ENCODE measurements at places on chromosomes 1 and 21.

DNA sequence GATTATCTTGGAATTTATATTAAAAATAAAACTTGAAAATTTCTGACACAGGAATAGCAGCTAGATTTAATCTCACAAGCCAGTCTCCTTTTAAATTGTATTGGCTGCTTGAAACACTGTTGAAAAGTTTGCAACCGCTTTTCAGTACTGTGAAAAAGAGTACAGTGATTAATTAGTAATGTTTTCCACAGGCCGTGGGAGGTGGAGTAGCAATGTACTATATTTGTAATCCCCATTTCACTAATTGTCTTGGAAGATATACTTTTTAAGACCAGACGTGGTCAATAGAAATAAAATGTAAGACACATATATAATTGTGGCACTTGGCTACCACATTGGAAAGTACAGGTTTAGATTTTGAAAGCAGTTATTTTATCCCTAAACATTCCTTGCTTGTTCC, 40.8 kb upstream of the MYOCOS start:
- DNase-seq = no peak

DNA sequence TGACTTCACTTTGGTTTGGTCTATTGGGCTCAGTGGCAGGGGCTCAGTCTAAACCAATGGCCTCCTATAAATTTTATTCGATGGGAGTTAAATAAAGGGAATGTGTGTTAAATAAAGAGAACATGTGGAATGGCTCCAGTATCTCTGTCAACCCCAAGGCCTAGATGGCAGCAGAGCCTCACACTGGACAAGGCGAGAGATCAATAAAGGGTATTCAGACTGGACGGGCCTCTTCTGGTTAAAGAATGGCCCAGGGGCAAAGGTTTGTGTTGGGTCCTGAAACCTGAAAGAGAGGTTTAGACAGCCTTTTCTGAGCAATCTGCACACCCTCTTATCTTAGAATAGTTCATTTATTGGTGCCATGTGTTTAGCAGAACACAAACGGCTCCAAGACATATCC, 34.7 kb downstream of the SH3BP5L start:
- DNase-seq = no peak

GRCh38 chr1:86823821-86824500, 90.0 kb downstream of the SELENOF start:
- no peak for DNase-seq

DNA sequence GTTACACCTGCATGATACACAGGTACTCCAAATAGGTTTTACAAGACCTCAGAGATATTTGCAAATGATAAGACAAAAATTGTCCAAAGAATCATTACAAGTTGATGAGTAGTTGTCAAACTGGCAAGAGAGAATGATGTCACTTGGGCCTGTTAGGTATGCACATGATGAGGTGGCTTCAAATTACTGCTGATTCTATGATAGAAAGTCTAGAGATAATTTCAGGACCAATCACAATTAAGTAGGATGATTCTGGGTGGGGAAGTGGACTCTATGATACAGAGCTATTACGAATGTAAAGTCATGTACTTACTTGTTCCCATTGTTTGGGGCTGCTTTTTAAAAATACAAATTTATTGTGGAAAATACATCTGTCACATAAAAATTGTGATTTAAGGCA, 5.2 kb upstream of the SPRR1B start:
- DNase-seq = no peak

DNA sequence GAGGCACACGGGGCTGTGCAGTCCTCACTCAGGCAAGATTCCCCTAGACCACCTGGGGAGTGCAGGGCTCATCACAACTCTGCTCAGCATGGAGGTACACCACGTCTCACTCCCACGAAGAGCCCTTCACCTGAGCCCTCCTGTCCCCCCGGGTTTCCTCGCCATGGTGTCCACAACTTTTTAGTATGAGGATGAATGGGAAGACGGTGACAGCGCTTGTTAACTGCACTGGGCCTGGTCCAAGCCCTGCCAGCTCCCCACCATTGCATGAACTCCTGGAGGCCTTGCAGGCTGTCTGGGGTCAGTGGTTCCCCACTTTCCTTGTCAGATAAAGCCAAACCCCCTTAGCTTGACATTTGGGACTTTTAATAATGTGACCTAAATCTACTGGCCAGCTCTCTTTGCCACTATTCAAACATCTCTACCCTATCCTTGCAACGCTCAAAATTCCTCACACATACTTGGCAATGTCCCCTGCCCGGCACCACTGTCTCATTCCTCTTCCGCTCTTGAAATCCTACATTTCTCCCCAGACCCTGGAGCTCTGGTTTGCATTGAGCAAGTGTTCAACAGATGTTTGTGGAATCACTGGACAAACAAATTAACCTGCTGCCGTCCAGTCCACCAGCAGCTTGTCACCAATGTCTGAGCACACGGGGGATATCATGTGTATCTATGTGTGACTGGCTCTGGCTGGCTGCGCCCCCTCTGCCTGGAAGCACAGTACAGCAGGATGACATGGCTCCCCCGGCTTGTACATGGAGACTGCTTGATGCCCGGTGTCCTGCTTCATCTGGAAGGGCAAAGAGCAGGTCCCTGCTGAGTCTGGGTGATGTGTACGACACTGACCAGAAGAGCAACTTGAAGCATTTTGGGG, 11.2 kb downstream of the TMEM9 start:
- no peak for DNase-seq

DNA sequence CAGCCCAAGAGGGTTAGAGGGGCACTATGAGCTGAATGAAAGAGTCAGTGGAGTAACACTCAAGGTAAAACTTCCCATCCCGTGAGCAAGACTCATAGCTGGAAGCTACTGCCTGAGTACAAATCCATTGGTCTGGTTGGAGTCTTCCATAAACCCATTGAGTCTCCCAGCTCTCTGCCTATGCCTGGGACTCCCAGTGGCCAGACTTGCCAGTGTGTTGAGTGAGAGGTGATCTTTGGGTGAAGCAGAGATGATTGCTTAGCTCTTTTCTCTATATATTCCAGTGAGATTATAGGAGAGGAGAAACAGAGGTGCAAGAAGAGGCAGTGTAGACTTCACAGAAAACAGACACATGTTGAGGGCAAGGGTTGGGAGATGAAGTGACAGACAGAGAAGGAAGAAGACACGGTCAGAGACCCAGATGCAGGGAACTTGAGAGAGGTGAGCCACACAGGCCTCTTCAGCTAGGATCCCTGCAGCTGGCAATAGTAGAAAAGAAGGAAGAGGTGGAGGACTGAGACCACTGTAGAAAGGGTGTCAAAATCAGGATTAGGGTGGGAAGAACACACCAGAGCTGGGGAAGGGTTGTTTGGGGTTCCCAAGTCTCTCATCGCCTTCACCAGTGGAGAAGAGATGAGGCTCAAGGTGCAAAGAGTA, 3.7 kb downstream of the FOXD2 start:
- no peak for DNase-seq

DNA sequence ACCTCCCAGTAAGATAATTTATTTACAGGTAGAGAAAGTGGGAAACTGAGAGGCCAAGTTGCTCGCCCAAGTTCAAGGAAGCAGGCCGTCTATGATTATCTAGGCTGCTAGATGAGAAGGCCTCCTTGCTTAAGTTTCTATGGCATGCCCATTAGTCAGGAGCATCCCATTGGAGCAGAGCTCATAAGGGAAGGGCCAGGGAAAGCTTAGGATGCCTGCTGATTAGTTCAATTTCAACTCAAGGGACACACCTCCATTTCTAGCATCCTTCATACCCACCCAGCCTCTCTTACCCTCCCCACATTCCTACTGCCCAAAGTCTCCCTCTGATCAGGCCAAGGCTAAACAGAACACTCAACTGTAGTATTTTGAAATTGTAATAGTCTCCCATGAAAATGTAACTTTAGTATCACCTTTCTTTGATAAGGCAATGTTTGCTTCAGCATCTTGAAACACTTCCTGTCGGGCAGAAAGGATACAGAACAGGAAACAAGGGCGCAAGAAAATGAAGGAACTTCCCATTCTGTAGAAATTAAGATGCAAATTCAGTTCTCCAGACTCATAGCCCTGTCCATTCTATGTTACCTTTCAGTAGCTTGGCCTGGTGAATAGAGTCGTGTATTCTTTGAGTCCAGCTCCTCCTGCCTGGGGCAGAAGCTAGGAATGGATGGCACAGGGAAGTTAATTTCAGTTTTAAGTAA, 46.3 kb upstream of the TARBP1 start:
- DNase-seq = no peak

DNA sequence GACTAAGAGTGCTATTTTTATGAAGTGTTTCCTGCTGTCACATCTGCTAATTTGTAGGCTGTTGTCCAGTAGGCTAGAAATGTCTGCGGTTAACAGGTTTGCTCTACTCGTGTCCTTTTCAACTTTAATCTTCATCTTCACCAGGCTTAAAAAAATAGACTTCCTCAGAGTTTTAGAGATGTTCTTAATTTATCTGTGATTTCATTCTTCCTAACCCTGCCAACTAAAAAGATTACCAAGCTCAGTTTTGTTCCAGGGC, 66.8 kb downstream of the SASS6 start:
- DNase-seq = no peak

GRCh38 chr1:202685641-202686040, 24.6 kb downstream of the SYT2 start:
- DNase-seq = no peak

DNA sequence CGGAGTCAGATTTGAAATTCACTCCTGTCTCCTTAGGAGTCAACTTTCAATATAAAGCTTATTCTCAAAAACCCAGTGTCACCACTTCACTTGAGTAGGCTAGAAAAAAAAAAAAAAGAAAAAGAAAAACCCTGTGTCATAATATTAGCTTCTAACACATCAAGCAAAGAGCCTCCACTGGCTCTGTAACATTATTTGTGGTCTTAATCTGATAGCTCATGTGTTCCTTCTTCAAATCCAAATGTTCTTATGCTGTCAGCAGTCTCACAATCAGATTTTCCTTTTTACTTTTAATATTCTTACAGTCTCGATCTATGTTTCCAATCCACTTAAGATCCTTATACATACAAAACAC, 26.1 kb upstream of the PSMG1 start:
- no peak for DNase-seq

GRCh38 chr1:151661751-151662150, 49.9 kb downstream of the SNX27 start:
- no peak for DNase-seq
